ENCODE measurements at places on chromosomes 11 and 22.

- DNase-seq, result no peak
Measured at GRCh38 chr22:37343863-37344734, 61.8 kb downstream of the CYTH4 start.

- no peak for DNase-seq
Measured at GRCh38 chr11:98766903-98767302, 253.8 kb upstream of the CNTN5 start.

DNA sequence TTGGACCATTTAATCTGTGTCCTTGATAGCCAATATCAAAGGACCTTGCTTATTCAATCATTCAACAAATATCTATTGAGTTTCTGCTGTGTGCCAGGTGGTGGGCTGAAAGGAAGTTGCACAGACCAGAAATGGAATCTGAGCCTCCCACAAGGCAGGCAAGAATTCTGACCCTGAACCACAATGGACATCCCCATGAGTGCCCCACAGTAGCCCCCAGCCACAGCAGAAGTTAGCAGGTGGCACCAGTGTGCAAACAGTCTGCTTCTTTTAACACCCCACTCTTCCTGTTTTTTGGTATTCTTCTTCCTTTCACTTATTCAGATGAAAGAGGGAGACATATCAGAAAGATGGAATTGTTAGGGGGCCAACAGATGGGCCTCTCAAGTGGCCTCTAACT lies 12.2 kb upstream of the SERPING1 start:
- no peak for DNase-seq

GRCh38 chr11:69189059-69189458 lies 33.3 kb downstream of the SMIM38 start:
- DNase-seq, result no peak

DNA sequence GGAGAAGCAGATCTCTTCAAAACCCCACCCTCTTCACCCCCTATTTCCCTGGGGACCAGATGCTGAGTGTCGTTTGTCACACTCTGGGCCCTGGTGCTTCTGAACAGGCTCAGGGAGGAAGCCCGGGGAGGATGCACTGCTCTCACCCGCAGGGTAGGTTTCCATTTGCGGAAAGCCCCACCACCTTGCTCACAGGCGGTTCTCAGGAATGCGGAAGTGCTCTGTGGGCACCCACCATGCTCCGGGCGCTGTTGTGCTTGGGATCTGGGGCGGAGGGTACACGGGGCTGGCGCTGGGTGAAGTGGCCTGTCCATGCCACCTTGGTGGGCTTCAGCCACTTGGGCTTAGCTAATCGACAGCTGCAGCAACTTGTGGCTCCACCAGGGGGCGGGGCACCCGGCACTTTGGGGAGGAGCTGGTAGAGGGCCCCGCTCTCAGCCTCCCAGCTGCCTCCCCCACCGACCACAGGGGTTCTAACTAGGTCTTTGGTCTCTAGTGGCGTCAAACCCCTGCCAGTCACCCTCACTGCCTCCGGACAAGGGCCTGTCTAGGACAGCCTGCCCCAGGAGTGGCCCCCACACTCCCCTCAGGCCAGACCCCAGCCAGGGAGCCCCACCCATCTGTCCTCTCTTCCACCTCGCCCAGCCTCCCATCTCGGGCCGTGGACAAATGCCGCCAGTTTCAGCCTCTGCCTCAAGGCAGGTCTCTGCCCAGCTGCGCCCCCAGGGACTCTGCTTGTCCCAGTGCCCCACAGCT lies 7.4 kb downstream of the NDUFV1 start:
- DNase-seq, result peak; percentile 67
